ENCODE measurements at places on chromosomes 2 and 18.

DNA sequence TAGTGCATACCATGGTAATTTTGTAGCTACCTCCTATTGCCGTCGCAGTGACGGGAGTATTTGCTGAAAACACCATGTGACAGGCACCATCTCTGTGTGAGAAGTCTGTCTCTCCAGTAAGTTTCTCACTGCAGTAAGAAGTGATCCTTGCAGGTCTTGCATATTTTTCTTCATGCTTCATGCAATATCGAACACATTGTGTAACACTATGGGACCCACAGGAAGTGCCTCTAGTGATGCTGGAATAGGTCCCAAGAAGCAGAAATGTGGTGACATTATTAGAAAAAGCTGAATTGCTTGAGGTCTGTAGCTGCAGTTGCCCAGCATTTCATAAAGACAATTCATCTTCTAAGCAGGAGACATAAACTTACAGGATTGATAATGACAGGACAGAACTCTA, 167.6 kb downstream of the DCDC2C start:
- no peak for DNase-seq

GRCh38 chr2:25362434-25363145, 20.9 kb upstream of the DNMT3A start:
- peak; percentile 78 for DNase-seq

DNA sequence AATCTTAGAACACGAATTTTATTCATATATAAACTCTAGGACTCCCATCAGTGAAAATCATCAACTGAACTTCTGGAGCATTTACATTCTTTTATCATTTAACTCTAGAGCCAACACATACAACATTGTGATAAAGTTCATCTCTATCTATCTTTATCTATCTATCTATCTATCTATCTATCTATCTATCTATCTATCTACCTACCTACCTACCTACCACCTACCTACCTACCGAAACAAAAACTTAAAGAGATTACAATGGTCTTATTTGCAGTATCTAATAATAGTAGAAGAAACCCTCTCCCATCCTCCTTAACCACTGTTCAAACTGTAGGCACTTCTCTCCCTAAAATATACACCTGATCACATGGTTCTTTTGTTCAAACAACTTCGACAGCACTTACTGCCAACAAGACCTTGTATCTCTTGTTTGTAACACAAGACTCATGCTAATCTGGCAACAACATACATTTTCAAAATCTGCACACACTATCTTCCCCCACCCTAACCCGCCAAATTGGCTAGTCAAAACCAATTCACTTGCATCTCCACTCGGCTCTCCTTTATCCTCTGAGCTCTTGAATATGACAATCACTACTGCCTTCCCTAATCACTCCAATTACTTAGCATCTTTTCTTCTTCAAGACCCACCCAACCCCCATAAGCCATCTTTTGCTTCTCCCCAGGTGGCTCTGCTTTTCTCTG, 69.0 kb downstream of the GORASP2 start:
- no peak for DNase-seq

DNA sequence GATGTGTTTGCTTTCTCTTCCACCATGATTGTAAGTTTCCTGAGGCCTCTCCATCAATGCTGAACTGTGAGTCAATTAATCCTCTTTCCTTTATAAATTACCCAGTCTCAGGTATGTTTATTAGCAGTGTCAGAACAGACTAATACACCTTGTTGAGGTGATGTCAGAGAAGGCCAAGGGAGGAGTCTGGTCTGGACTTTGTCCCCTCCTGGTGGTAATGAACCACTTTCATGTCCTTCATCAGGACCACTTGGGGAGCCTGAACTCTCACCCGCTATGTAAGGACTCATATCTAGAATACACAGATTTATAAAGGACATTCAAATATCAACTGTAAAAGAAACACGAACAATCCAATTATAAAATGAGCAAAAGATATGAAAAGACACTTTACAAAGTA, 2.9 kb upstream of the CTAGE1 start:
- DNase-seq, result no peak

DNA sequence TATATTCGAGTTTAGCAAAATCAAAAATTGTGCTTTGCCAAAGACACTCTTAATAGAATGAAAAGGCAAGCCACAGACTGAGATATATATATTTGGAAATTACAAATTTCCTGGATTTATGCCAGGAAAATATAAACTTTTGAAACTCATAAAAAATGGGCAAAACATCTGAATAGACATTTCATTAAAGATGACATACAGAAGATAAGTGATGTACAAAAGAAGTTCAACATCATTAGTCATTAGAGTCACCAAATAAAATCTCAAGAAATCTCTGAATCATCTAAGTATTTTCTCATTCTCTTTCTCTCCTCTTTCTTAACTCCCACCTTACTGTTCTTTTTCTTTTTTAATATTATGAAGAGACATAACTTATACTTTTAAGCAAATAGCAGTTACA, 921.1 kb downstream of the DSC3 start:
- DNase-seq, result no peak

DNA sequence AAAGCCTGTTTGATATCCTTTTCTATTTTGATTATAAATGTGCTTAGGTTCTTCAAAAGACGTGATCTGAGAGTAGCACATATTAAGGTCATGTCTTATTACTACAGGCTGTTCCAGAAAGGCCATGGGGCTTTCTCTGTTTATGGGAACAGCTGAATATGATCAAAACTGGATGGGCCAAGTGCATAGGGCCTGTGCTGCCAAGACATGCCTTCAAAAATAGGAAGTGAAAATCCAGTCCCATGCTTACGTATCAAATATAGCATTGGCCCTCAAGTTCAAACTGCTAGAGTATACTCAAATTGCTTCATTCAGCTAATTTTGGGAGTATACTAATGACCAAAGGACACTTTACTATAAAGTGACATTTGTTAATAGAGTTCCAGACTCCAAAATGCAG, 24.1 kb downstream of the SLC25A52 start:
- DNase-seq, result no peak

DNA sequence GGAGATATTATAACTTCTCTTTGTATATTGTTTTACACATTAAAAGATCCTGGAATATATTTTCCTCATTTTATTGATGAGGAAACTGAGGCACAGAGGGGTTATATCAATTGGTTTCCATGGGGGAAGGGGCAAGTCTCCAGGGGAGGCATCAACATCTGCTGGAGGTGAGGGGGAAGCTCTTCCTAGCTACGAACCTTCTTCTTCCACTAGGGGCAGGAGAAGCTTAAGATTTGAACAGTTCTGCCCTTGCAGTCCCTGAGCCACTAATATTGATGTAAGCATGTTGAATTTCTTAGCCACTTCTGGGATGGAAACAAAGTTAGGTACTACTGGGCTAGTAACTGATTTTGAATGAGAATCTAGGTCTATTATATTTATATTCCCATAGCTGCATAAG, 140.1 kb upstream of the AQP4 start:
- DNase-seq, result peak; percentile 9

- DNase-seq, result no peak
Observed at GRCh38 chr18:136433-136832, 21.9 kb upstream of the USP14 start.

DNA sequence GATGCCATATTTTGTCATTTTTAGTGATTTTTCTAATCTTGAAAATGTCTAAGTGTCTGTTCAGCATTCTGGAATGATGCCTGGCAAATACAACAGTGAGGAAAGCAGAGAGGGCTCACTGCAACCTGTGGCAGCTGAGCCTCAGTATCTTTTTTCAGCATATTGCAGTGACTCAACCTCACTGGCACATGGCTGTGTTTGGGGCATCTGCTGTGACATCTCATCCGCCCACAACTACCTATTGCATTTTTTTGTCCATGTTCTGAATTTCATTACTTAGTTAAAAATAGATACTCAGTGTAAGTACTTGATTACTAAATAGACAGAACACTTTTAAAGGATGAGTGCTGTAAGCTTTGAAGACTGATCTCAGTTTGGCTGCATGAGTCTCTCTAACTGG, 10.7 kb downstream of the BABAM2 start:
- DNase-seq, result no peak

DNA sequence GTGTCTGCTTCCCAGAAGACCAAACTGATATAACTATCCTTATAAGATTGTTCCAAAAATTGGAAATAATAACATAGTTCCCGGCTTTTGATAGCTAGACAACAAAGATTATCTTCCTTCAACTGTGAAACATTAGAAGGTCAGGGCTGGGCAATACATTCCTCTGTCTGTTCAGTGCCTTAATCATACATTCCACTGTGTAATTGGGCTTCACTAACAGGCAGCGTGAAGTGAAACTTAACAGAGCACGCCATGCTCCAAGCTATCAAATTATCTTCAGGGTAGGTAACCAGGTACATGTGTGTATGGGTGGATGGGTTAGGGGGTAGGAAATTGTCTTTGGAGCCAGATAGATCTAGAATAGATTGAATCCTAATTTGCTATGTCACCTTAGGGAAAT, 23.5 kb upstream of the ARL5A start:
- no peak for DNase-seq

DNA sequence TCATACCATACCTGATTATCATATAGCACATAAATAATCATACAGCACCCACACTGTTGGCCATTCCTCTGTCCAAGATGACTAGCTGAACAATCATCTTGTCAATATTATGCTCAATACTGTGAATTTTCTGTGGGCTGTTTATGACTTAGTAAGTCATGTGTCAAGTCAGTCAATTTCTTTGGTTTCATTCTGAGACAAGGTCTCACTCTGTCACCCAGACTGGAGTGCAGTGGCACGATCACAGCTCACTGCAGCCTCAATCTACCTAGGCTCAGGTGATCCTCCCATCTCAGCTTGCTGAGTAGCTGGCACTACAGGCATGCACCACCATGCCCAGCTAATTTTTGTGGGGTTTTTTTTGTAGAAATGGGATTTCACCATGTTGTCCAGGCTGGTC, 5.7 kb downstream of the MCM6 start:
- no peak for DNase-seq

DNA sequence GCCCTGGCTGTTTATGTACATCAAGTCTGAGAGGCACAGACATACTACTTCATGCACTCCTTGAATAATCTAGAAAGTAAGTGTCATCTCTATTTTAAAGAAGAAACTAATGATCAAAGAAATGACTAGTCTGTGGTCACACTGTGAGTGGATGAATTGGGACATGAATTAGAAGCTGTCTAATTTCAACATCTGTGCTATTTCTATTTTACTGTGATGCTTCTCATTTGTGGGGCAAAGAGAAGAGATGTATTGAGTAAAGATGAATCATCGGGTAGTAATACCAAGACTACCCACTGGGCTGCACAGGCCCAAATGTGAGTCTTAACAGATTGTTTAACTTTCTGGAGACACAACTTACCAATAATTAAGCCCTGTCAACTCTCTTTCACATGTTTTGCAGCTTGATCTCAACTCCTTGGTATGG, 42.4 kb upstream of the MTIF2 start:
- DNase-seq, result no peak

GRCh38 chr2:48213646-48214045, 307.3 kb upstream of the FBXO11 start:
- no peak for DNase-seq

- no peak for DNase-seq
Observed at GRCh38 chr2:177295484-177295883, 31.0 kb upstream of the NFE2L2 start.

- DNase-seq, result no peak
Observed at GRCh38 chr2:207865210-207865609, 95.5 kb upstream of the FZD5 start.

GRCh38 chr2:171550613-171551012, 28.3 kb downstream of the CYBRD1 start:
- no peak for DNase-seq
